ENCODE measurements at places on chromosomes 5 and 9.

GRCh38 chr9:79912318-79913070 lies 340.7 kb downstream of the TLE4 start:
- no peak for DNase-seq

DNA sequence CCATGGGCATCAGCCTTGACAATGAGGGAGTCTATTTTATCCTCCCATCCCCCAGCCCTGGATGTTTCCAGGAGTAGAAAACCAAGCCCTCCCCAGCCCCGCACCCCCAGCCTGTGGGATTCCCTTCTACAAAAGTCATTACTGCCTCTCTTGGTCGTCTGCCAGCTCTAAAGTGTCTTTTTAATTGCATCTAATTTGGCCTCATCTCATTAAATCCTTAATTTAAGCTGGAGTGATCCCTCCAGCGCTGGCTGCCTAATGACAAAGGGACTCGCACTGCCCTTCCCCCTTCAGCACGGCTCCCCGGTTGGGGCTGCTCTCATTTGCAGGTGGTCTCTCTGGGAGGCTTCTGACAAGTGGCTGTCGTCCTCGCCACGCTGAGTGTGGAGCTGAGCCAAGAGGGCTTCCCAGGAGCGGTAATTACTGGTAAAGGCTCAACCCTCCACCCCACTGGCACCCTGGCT lies 107.9 kb upstream of the ALDH1B1 start:
- no peak for DNase-seq

DNA sequence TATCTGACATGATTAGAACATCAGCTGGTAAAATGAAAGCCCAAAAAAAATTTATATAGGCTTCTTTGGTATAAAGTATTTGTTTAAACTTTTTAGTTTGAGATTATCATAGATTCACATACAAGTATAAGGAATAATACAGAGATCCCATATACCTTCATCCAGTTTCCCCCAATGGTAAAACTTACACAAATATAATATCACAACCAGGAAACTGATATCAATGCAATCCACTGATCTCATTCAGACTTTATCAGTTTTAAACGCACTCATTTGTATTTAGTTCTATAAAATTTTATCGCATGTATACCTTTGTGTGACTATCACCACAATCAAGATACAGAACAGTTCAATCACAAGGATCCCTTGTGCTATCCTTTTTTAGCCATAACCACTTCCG lies 3.8 kb downstream of the FAM114A2 start:
- DNase-seq: no peak

DNA sequence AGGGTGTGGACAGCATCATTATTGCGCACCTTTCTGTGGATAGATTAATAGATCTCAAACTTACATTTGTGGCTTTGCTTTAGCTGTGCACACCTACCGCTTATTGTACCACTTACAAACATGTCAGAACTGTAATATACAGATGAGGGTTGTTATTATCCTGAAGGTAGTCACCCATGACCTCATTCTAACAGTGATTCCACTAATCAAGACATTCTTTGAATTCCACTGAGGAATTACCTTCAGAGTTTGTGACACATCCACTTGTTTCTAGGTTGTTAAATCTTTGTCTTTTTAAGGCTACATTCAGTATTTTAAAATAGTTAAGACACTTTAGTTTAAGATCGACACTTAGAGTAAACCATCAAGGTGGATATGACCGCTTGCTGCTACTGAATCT lies 7.8 kb downstream of the KCNV2 start:
- no peak for DNase-seq

DNA sequence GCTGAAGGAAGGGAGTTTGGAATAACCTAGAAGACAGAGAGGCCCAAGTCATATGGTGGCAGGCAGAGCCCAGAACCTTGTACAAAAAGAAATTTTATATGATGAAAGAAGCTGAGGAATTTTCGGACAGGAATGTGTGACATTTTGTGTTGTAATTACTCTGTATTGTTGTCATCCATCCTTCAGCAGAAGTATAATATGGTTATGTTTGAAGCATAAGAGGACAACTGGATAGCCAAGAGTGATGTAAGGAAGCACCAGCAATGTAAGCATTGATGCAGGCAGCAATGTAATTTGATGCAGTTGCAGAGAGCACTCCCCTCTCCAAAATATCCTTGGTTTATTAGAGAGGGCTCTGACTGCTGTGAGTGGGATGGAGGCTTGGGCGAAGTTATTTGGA lies 19.1 kb upstream of the SNX2 start:
- no peak for DNase-seq

GRCh38 chr9:94692601-94693000 lies 33.9 kb upstream of the AOPEP start:
- no peak for DNase-seq

- DNase-seq: no peak
Measured at GRCh38 chr9:91530829-91531228, 107.2 kb upstream of the NFIL3 start.

DNA sequence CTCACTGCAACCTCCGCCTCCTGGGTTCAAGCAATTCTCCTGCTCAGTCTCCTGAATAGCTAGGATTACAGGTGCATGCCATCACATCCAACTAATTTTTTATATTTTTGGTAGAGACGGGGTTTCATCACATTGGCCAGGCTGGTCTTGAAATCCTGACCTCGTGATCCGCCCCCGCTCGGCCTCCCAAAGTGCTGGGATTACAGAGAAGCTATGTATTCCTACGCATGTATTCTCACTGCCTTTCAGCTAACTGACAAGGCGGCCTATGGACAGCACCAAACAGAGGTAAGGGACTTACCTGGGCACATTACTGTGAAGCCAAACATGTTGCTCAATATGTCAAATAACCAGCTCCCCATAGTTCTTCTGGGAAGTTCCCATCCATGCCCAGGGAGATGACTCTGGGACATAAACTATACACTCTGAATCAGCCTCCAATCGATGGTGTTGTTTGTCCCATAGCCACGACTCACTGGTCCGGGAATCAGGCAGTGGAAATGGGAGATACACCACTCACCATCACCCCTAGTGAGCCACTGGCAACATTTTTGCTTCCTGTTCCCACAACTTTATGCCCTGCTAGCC lies 114.6 kb downstream of the SYK start:
- no peak for DNase-seq

GRCh38 chr9:37908283-37908682 lies 4.4 kb upstream of the SLC25A51 start:
- DNase-seq: no peak

Measured in GM12891 (cell line).